ENCODE measurements at places on chromosomes 6 and 20.
A peak's percentile ranks its signal among the peaks of the same experiment; 100 is the strongest.

DNA sequence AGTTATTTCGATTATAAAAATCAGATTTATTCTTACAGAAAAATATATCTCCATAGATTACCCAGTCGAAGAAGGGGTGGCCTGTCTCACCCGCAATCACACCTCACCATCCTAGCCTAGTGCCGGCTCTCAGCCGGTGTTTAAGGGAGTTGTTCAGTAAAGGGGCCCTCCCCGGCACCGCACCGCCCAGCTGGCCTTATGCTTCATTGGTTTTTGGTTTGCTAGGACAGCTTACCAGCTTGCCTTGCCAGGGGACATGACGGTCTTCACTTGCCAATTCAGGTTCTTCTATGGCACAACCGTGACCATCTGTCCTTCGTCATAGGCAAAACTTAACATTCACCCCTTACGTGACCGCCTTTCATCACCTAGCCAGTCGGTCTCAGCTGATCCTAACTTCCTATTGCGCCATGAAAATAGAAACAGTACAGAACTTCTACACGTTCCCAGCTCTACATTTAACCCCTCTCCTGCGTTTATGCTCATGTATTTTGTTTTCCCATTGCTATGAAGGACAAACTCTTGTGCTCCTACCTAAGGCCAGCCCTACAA lies 44.7 kb upstream of the SLC22A16 start:
- DNase-seq, result no peak

GRCh38 chr6:15768999-15769398 lies 106.2 kb upstream of the DTNBP1 start:
- no peak for DNase-seq

GRCh38 chr6:117916483-117916882 lies 9.4 kb downstream of the SLC35F1 start:
- DNase-seq, result no peak

GRCh38 chr20:3981132-3981452 lies 34.3 kb downstream of the RNF24 start:
- DNase-seq, result no peak

- DNase-seq, result no peak
These were observed 84.0 kb downstream of the CAP2 start for GRCh38 chr6:17477356-17477755.

DNA sequence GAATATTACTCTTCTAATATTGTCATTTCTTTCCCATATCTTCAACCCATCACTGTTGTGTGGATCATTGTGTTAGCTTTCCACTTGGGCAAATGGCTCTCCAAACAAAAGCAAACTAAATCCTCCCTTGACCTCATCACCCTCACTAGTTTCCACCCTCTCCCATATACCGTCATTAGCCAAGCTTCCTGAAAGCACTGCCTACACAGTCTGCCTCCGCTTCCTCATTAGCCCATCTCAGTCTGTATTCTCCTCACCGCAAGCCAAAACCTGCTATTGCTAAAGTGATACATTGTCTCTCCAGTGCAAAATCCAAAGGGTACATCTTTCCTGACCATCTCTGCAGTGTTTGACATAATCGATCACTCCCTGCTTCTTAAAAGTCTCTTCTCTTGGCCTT lies 212.6 kb downstream of the CLIC5 start:
- DNase-seq, result no peak

DNA sequence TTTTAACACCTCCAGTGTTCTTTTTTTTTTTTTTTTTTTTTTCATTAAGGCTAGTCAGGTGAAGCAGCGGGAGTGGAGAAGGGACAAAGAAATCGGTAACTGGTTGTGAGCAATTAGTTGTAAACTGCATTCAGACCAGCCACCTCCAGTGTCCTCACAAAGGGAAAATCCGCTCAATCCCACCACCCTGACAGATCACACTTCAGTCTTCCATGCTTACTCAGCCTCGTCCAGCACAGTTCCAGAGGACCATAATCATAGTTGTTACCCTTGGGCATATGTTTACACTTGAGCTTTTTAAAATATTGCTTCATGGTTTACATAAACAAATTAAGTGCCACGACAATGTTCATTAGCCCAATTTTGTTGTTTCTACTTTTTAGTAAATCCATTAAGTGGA lies 10.2 kb downstream of the DYNLRB1 start:
- DNase-seq, result no peak

GRCh38 chr6:163405412-163406309 lies 8.9 kb upstream of the QKI start:
- DNase-seq, result no peak

DNA sequence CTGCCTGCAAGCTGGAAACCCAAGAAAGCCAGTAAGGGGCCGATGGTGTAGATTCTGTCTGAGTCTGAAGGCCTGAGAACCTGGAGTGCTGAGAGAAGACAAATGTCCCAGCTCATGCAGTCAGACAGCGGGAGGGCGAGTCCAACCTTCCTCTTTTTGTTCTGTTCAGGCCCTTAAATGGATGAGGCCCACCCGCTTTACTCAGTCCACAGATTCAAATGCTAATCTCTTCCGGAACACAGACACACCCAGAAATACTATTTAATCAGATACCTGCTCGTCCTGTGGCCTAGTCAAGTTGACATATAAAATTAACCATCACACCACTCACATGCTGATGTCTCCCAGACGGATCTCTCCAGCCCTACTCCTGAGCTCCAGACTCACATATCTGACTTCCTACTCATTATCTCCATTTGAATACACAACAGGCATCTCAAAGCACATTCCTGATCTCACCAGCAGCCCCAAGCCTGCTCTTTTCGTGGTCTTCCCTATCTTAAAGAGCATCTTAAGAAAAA lies 26.7 kb upstream of the SRC start:
- no peak for DNase-seq

GRCh38 chr6:39166189-39166911 lies 51.4 kb upstream of the SAYSD1 start:
- peak; percentile 5 for DNase-seq

- DNase-seq, result no peak
These were observed 66.7 kb upstream of the ZNF217 start for GRCh38 chr20:53660078-53660909.

DNA sequence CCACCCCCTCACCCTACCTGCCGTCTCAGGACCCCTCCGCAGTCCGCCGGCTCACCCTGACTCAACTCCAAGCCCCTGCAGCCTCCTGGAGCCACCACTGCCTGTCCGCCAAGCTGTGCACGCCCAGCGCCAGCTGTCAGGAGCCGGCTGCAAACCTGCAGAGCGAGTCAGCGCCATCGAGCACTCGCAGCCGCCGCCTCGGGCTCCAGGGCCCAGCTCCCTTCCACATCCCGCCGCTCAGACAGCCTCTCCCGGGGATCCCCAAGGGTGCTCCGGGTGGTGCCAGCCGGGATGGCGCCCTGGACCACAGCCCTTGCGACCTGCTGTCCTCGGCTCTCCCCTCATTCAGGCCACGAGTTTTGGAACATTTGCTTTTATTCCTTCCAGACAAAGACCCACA lies 4.3 kb downstream of the TNNC2 start:
- peak; percentile 56 for DNase-seq

Measured in LHCN-M2 (cell line).